ENCODE measurements at places on chromosomes 13 and 19.
A peak's percentile ranks its signal among the peaks of the same experiment; 100 is the strongest.

GRCh38 chr13:112105892-112106291 lies 38.9 kb downstream of the SOX1 start:
- DNase-seq, result no peak

- peak; percentile 15 for DNase-seq
Observed at GRCh38 chr19:6663236-6664201, 6.4 kb downstream of the TNFSF14 start.

- no peak for DNase-seq
Observed at GRCh38 chr19:46337487-46337886, 9.4 kb upstream of the PPP5C start.

DNA sequence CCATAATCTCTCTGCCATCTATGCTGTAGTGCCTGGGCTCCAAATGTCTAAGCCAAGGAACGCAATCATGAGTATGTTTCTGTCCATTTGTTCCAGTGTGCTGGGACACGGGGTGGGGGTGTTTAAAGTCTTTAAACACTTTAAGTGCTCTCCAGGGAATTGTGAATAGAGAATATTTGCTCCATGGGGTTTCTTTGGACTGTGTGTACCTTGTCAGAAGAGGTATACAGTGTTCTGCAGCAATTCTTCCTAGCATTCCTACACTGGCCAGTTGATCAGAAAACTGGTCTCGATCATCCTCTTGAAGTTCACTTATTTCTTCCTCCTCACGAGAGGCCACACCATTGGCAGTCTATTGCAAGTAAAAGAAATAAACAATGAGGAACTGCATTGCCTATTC lies 35.1 kb upstream of the EEF1AKMT1 start:
- no peak for DNase-seq

DNA sequence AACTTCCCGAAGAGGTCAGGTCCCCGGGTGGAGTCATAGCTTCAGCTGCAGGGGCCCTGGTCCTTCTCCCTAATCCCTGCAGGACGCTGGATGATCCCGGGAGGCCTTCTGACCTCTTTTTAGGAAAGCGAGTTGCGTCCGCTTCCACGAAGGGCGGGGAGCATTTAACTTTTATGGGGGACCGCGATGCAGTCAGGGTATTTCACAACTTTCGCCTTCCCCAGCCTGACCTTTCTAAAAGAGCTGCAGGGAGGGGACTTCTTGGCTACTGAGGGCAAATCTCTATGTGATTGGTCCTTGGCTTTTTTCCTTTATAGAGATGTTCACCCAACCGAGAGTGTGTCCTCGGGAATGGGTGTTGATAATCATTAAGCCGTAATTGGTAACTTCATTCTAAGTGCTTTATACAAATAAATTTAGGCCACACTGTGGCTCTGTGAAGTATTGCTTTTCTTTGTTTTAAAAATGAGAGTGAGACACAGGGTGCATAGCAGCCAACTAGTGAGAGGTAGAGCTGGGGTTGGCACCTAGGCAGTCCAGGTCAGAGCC lies 778 bp downstream of the ZNF230 start:
- DNase-seq, result no peak

All from bone marrow (tissue), 2 donors.